ENCODE measurements at places on chromosomes 12 and 14.
A peak's percentile ranks its signal among the peaks of the same experiment; 100 is the strongest.

GRCh38 chr12:63822352-63822751 lies 22.1 kb upstream of the SRGAP1 start:
- DNase-seq, result no peak

GRCh38 chr12:3629057-3629830 lies 123.7 kb downstream of the CRACR2A start:
- no peak for DNase-seq

DNA sequence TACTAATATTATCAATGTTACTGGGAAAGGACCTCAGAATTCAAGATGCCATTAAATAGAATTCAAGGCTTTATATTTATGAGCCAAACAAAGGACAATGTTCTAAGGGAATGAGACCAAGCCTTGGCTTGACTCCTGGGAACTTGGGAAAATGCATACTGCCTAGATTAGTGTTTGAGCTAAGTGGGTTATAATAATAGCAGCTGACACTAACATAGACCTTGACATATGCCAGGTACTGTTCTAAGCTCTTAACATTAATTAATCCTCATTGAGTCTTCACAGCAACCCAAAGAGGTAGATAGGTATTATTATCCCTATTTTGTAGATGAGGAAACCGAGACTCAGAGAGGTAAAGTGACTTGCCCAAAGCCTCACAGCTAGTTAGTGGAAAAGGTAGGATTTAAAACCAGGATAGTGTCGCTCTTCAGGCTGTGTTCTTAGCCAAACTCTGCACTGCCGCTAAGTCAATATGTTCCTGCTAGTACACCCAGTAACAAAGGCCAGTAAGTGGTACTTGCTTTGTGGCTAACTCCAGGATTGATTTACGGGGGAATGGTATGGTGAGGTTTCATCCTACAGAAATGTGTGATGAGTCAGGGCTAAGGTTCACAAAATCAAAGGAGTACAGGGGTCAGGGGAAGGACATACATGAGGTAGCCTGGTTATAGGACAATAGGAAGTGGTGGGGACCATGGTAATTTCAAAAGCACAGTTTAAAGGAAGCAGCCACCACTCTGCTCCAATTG lies 35.8 kb upstream of the PRKAB1 start:
- no peak for DNase-seq

DNA sequence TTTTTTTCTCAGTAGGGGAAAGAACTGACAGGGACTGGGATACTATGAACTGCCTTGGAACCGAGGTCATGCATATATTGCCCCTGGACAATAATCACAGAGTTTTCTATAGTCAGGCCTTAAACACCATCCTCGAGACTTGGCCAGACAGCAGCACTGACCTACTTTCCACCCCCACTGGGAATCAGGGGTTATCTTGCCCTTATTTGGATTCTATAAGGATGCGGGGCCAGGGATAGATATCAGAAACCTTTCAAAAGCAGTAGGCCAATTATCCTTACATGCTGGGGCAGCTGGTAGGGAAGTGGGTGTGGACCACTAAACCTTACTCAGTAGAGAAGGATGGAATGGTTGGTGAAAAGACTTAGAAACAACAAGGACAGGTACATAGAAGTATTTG lies 2.0 kb downstream of the ZNF219 start:
- no peak for DNase-seq

GRCh38 chr12:66594688-66595087 lies 84.2 kb downstream of the GRIP1 start:
- no peak for DNase-seq

DNA sequence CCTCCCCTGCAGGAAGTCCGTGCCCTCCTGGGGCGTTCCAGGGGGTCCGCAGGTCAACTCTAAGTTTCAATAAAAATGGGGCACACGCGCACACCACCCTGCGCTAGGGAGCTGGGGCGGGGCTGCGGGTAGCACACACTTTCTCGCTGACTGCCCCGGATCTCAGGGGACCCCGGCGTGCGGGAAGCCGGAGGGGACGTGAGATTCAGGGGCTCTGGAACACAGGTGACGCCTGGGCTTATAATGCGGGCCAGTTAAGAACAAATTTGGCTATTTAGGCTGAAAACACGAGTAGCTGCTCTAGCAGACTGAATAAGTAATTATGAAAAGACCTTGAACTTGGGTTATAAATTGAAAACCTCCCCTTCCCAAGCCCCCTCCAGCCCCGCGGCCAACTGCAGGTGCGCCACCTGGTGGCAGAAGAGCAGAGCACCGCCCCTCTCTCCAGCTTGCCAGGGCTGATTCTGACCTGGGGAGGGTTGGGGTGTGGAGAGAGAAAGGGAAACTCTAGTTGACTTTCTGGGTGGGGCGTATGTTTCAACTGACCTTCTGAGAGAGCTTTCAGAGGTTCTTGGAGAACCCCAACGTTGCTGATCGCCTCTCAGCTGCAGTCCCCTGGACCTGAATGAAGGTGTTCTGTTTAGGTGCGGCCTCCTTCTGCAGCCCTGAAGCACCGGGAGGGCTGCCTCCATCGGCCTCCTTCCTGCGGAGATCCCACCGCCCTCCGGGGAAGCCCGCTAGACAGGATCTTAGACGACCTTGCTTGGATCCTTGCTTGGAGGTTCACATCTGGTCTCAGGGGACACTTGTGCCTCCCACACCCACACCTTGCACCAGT lies 118.4 kb upstream of the EVL start:
- DNase-seq, result peak; percentile 65

DNA sequence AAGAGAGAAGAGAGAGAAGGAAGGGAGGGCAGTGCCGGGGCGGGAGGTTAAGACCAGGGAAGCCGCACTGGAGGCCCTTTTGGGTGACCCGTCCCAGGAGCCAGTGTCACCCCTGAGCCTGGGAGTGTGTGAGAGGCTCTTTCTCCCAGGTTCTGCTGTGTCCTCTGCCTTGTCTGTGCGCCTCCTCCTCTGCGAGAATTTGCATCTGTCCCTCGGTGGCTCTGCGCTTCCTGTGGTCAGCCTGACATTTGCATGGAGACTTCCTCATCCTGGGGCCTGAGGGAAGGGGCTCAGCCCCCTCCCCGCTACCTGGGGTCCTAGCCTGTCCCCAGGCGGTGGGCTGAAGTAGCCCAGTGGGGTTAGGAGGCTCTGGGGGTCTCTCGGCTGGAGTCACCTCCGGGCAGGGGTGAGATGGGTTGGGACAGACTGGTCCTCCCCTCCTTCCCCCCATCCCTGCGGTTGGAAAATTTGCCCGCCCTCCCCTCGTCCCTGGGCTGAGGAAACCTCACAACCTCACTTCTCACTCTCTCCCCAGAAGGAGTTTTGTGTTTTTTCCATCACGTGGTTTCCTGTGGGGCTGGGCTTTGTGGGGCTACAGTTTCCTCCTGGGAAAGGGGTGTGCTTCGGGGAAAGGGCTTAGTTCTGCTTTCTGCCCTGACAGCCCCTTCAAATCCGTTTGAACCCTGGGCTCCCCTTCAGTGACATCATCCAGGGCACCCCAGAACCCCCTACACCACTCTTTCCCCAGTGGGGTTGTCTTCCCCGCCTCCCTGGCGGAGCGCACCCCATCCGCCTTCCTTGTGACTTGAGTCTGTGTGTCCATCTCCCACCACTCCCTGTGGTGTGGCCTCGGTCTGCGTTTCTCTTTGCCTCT lies 2.5 kb downstream of the PTPN6 start:
- DNase-seq, result peak; percentile 91

DNA sequence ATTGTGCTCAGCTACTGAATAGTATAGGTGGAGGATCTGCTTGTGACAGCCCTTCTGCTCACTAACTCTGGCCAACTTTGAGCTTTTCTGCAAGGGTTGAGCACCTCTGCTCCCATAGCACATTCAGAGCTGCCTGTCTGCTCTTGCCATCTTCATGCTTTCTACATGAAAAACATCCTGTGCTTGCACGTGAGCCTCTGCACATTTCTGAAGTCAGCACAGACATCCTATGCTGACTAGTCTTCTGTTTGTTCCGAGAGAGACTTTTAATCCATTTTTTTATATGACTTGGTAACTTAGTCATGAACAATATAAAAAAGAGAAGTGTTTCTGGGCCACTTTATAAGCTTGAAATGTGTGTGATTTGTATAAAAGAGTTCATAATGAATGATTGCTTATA lies 969.3 kb downstream of the TMTC2 start:
- no peak for DNase-seq

DNA sequence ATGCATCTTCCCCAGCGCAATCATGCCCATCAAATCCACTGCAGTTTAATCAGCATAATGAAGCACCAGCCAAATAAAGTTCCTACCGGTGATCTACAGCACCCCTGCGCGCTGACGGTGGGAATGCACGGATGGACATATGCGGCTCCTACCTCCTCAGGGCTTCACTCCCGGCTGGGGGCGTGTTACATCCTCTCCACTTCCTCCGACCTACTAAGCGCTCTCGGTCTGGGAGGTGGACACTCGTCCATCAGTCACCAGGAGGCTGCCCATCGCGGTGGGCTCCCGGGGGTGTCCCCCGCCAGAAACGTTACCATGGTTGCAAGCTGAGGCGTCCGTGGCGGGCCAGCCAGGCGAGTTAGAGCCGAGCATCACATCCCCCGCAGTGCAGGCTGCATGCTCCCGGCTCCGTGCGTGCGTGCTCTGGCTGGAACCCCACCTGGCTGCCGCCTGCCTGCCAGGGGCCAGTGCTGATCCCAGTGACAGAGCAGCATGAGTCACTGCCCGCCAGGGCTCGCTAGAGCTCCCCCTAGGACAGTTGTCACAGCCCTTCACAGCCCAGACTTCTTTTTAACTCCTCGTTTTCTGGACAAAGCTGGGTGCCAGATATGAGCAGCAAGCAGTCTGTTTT lies 73.0 kb downstream of the CIT start:
- peak; percentile 4 for DNase-seq

GRCh38 chr12:40198601-40199000 lies 26.2 kb upstream of the LRRK2 start:
- DNase-seq, result no peak

DNA sequence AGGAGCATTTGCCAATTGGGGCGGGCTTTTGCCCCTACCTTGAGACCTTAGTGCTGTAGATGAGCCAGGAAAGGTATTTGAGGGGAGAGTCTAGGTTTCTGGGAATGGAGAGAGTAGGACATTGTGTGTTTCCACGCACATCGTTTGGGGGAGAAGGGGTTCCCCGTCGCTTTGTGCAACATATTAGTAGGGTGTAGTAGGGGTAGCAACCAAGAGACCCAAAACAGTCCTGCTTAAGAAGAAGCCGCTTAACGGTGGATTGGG lies 694 bp upstream of the PTGES3 start:
- DNase-seq, result no peak

DNA sequence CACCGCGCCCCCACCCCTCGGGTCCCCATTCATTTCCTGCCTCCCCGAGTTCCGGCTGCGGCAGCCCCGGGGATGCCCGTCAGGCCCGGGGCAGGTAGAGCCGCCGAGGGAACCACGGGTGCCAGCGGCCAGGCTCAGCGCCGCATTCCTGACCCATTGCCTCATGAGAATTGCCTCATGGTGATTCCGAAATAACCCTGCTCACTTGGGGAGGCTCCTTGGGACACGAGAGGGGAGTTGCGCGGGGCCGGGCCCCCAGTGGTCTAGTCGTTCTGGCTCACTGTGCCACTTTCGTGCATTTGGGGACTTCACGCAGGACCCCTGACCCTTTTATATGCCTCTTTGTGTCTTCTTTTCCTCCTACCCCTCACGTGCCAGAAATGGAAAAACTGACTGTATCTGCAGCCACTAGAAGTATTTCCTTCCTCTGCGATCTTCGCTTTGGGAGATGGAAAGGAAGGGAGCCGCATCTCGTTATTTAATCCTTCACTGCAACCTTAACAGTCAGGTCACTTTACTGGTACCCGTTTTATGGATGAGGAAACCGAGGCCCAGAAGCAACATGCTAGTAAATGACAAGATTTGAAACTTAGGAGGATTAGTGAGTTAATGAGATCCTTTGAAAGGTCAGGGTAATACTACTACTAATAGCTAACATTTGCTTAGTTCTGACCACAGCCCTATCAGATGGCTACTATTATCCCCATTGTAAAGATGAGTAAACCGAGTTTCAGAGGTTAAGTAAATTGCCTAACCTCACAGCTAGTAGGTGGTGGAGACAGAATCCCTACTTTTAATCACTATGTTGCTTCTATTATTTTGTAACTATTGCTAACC lies 768 bp downstream of the PTPN11 start:
- no peak for DNase-seq

DNA sequence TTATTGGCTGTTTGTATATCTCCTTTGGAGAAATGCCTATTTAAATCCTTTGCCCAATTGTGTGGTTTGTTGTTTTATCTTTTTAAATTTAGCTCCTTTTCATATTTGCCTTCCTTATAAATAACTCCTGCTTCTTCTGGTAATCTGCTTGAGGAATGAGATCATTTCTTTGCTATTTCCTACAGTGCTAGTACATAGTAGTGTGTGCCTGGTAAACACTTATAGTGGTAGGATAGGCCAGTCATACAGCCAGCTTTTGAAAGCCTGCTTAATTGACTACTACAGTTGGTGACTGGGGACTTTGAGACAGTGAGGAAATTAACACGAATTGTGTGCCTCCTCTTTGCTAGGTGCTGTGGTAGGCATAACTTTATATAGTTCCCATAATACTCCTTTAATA lies 68.7 kb downstream of the BORCS5 start:
- DNase-seq, result no peak

- no peak for DNase-seq
Measured at GRCh38 chr12:51752234-51752889, 96.2 kb downstream of the FIGNL2 start.
